CD4-positive, alpha-beta T cell treated with Interleukin-2 at 100 ng/mL for 4 hours (primary cell): ENCODE measurements at places on chromosomes 3 and 15.

GRCh38 chr3:44561076-44561475 is 6.1 kb downstream of the ZKSCAN7 start:
- DNase-seq = no peak

DNA sequence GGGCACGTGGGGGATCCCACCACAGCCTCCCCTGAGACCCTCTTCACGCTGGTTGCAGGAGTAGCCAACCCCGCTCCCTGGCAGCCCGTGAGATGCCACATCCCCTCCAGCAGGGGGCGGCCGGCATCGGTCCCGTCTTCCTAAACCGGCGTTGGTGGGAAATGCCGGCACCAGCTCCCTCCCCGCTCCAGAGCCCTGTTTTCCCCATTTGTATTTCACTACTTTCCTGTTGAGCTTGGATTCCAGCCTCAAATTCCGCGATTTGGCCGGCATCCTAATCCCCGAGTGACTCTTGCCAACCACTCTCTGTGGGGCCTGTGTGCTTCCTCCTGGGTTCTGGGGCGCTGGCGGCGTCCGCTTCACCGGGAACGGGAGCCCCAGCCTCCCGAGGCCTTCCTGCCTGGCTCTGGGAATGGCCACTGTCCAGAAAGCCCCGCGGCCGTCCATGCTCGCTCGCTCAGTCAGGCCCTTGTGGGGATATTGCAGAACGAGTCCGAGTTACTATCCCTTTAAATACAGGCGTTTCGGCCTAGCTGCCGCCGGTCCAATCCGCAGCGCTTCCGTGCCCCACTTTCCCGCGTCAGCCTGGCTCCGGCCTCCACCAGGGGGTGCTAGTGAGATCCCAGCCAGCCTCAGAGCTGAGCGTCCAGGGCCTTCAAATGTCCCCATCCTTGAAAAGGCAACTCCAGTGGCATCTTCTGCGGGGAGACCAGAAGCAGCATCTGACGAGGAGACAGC is 8.1 kb upstream of the ADAMTS17 start:
- DNase-seq = peak; percentile 89

DNA sequence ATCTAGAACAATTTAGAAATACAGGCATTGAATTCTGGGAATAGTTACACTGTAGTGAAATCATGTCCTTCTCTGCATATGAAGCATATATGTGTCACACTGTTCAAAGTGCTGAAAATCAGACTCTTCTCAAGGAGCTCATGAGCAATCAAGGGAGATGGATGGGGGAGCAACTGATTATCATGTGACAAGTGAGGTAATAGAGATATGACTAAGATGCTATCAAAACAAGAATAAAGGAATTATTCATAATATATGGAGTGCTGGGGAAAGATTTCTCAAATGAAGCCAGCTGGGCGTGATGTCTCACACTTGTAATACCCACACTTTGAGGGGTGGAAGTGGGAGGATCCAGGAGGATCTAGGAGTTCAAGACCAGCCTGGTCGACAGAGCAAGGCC is 74.9 kb upstream of the CHRNB4 start:
- DNase-seq = no peak

GRCh38 chr15:84810073-84810840 is 6.9 kb upstream of the ALPK3 start:
- no peak for DNase-seq

DNA sequence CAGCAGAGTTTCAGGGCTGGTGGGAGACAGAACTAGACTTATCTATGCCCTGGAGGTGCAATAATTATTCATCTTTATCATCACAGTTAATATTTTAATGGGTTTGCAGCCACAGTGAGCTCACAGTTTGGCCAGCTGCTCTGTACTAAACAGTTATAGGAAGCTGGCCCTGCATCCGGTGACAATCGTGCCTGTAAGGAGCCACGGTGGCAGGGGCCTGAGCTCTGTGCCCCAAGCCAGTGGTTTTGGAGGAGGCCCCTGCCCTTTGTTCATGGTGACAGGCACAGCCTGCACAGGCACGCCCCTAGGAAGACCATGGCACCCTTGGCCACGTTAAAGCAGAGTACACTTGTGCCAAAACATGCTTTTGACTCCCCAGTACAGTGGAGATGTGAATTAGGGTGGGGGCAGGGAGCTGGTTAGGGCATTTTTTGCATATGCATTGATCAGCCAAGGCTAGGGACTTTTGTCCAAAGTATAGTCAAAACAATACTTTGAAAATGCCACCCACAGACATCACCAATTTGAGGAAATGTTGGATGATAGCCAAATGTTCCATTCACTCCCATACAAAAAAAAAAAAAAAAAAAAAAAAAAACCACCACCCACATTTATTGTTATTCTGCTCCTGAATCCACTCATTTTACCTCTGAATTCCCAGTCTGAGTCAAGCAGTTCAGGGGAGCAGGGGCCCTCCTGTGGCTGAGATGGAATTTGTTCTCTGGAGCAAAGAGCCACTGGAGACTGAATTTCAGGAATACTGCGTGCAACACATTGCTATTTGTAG is 3.4 kb upstream of the RFTN1 start:
- DNase-seq = no peak

DNA sequence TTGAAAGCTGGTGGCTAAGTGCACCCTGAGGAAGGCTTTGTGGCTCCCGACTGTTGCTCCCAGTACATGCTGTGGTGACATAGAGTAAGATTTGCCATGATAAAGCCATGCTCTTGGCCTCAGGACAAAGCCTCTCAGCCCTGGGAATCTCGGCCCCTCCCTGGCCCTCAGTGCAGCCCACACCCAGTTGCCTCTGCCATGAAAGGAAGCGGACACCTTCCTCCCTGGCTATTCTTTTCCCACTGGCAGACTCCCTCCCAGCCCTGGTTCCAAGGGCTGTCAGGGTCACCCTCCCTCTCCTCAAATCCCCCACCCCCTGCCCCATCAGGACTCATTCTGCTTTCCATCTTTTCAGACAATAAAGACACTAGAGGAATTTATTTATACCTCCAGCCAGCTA is 119.8 kb upstream of the NEO1 start:
- DNase-seq = no peak

- DNase-seq = no peak
Measured at GRCh38 chr3:160374472-160374871, 24.6 kb downstream of the IFT80 start.

DNA sequence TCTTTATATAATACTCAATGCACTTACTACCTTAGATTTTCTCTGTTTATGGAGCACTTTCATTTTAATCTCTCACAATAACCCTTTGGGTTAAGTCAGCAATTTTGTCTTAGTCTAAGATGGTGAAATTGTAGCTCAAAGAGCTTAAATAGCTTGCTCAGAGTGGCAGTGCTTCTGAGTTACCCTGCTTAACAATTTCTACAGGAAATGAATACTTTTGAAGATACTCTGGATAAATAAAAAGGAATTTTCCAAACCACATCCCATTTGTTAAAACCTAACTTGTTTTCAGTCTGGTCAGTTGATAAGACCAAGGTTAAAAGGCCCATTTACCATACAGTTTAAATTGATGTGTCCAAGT is 37.2 kb downstream of the HMG20A start:
- no peak for DNase-seq

- no peak for DNase-seq
Measured at GRCh38 chr3:184696697-184697096, 15.2 kb downstream of the MAGEF1 start.

DNA sequence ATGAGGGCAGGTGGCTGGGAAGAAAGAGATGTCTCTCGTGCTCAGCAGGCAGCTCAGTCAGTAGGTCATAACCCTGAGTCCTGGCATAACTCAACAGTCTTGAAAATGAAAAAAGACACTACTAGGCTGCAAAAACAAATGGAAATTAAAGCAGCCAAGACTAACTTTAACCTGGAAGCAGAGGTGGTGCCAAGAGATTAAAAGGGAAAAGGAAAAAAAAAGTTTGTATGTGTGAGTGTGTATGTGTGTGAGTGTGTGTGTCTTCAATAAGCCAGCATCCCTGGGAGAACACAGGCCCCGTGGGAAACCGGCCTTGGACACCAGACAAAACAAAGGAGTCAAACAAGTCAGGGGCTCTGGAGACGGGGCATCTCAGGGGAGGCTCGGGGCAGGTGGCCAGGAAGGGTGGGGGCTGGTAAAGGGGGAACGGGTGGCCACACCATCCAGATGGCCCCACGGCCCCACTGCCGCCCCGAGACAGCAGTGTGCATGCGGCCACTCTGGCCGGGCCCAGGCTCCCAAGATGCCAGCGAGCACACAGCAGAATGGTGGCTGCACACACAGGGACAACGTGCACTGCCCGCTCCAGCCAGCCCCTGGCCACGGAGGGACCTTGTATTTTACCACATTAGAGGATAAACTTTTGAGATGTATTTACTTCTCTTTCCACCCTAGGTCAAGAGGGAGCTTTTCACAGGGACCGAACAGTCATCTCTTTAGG is 23.8 kb downstream of the CYFIP1 start:
- DNase-seq = no peak

DNA sequence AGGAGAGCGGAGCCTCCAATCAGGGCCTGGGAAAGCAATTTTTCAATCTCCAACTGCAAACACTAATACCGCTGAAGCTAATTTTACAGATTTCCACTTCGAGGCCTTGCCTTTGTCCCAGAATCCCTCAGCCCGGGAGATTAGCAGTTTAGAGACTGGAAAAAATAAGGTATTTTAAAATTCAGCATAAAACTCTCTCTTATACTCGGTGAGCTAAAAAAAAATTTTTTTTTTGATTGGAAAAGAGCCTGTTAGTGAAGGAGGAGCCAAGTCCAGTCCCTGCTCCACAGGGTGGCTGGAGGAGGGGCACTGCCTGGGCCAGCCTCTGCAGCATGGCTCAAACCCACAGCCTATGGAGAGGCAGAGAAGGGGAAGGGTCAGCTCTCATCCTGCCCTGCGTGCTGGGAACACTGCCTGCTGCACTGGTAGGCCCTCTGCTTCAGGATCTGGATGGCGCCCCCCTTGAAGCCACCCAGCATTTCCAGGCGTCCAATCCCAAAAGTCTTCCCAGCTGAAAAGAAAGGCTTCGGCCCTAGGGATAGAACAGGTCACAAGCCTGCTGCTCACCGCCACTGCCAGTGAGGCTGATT is 48.9 kb downstream of the CACNA2D2 start:
- DNase-seq = no peak

- no peak for DNase-seq
Measured at GRCh38 chr3:124260206-124260915, 268.4 kb upstream of the ROPN1 start.

DNA sequence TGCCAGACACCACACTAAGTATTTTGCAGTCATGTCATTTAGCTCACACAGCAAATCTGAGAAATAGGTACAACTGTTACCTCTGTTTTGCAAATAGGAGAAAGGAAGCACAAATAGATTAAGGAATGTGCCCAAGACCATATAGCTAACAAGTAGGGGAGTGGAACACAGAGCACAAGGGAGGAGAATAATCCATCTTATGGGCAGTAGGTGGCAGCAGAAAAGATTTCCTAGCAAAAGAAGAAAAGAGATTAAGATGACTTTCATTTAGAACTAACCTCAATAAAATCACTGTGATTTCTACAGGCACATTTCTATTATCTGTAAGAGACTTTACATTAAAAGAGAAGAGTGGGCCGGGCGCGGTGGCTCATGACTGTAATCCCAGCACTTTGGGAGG is 49.1 kb downstream of the NR1I2 start:
- DNase-seq = no peak

DNA sequence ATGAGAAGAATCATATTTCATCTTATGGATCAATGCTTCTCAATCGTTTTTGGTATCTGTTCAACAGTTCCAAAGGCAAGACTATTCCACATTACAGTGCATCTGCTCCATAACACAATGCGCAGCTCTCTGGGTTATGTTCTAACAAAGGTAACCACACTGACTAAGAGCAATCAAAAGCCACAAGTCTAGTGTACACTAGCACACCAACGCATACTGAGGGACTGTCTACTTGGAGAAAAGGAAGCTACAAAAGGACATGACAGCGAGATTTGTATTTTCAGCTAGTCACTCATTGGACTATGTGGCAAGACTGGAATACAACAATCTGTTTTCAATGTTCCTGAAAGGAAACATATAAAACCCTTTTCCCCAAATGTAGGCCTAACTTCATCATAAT is 35.8 kb downstream of the SETD2 start:
- DNase-seq = no peak

DNA sequence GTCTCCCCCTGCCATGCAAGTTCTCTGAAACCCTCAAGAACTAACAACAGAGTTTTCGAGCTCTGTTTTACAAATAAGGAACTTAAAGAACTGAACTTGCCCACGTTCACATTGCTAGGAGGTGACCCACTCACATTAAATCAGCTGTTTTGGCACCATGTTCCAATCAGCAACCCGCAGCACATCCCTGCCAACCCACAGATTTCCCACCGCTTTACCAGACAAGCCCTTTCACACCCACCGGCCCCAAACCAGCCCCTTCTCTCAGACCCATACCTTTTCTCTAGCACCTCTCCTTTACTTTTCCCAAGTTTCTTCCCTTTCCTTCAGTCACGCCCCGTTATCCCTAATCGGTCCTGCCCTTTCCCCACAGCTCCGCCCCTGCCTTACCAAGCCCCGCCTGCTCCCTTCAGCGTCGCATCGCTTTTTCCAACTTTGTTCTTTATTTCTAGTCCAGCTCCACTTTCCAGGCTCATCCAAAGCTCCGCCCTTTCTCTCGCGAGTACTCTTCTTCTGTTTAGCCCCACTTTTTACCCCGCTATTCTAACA is 804 bp upstream of the BRPF1 start:
- no peak for DNase-seq

DNA sequence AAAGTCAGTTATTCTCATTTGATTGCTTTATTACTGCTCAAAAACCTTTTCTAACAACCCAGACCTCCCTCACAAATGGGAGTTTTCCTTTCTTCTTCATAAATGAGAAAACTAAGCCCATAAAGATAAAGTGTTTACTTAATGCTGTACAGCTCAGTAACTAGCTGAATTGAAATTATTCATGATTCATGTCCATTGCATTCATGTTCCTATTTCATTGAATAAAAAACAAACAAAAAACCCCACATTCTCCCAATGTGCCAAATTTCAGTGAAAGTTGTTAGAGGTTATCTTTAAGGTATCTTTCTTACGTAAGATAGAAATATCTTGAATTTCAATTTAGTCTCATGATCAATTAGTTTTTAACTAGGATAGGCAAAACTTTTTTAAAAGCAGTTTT is 2.8 kb downstream of the PLSCR2 start:
- no peak for DNase-seq
